ENCODE measurements at places on chromosomes 7 and 10. TPM values are rescaled to one million over a fixed set of nuclear protein-coding genes. Genes with fewer than 3 reads are reported as not detected.

Gene RELN
- 0.01 TPM for polyA plus RNA-seq

Gene CCDC201
- not detected for polyA plus RNA-seq

Gene SUN3
- polyA plus RNA-seq, result not detected

Gene TFR2
- 0.07 TPM for polyA plus RNA-seq

Gene PPP1R17
- polyA plus RNA-seq, result not detected

Gene TUBB8
- 0.10 TPM for polyA plus RNA-seq

Gene VWC2
- not detected for polyA plus RNA-seq

Gene MOGAT3
- not detected for polyA plus RNA-seq

Gene CFAP46
- polyA plus RNA-seq, result 0.55 TPM

Gene KLF14
- polyA plus RNA-seq, result 0.01 TPM

Gene ASIC3
- polyA plus RNA-seq, result 0.24 TPM

DNA sequence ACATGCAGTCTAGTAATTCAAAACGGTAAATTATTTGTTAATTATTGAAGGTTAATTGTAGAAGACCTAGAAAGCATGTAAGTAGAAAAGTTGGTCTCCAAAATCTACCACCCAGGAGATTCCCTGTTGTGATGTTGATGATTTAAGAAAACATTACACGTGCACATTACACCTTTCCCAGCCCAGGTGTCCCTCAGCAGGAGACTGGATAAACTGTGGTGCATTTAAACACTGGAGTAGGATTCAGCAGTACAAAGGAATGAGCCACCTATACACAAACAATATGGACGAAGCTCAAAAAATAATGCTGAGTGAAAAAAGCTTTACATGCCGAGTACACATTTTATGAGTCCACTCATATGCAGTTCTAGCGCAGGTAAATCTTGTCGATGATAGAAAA lies 109.0 kb upstream of the STARD3NL start:
- H3K36me3 ChIP-seq, result no peaks in the 10 kb centered on the region
- no peaks in the 10 kb centered on the region for H3K27me3 ChIP-seq
- no peak overlapping the region for H3K27ac ChIP-seq
- H3K4me3 ChIP-seq, result no peak overlapping the region

GRCh38 chr10:79393221-79393923 lies 46.1 kb downstream of the PPIF start:
- no peak overlapping the region for H3K4me3 ChIP-seq
- no peaks in the 10 kb centered on the region for H3K4me1 ChIP-seq
- DNase-seq, result no peak

DNA sequence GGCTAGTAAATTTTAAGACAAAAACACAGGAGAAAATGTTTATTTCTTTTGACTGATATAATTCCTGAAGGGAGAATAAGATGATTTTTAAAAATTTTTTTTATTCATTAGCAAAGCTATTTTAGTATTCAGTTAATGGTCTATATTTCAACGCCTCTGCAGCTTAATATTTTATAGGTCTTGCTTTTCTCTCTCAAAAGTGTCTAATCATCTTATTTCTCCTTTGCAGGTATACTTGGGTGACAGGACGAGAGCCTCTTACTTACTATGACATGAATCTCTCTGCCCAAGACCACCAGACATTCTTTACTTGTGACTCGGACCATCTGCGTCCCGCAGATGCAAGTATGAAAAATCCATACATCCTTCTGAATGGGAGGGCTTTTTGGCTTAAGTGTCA lies 177.0 kb downstream of the ST7 start:
- H3K4me3 ChIP-seq, result no peak overlapping the region
- H3K27me3 ChIP-seq, result no peaks in the 10 kb centered on the region
- H3K4me1 ChIP-seq, result peaks cover 15% of the 10 kb centered on the region
- no peaks in the 10 kb centered on the region for H3K36me3 ChIP-seq
- DNase-seq, result no peak

- no peaks in the 10 kb centered on the region for H3K36me3 ChIP-seq
- no peaks in the 10 kb centered on the region for H3K27me3 ChIP-seq
- H3K27ac ChIP-seq, result no peak overlapping the region
- H3K4me1 ChIP-seq, result peaks cover 17% of the 10 kb centered on the region
- H3K4me3 ChIP-seq, result no peak overlapping the region
These were observed 15.7 kb downstream of the SEPTIN7 start for GRCh38 chr7:35816514-35816913.

DNA sequence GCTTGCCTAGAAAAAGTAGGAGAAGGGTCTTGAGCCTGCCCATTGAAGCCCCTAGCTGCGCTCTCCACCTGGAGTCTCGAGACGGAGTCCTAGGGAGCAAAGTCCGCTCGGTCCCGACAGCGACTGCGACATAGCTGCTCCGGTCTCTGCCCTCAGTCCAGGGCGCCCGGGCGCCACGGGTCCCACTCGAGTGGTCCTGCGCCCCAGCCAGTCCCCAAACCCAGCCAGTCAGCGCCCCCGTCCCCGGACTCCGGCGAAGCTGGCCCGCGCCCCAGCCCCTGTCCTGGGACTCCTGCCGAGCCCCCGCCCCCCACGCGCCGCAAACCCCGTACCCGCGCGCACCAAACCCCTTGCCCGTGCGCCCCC lies 490 bp downstream of the TNS3 start:
- H3K27me3 ChIP-seq, result peaks cover 13% of the 10 kb centered on the region
- H3K4me1 ChIP-seq, result peaks cover 33% of the 10 kb centered on the region
- H3K36me3 ChIP-seq, result no peaks in the 10 kb centered on the region
- no peak for DNase-seq
- no peak overlapping the region for H3K27ac ChIP-seq

DNA sequence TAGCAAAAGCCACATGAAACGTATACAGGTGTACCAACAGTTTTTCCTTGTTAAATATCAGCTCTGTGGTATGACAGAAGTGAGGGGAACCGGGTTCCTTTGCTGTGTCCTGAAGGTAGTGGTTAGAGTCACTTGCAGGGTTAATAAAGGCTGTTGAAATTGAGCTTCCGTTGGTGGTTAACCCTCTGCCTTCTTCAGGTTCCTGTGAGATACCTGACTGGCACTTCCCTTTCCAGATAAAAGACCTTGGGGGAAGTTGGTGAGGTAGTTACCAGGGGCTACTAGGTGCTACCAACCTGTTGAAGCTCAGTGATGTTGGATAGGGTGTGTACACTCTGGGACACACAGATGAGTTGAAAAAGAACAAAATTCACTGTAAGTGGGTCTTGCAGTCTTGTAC lies 384.1 kb downstream of the GATA3 start:
- no peaks in the 10 kb centered on the region for H3K27me3 ChIP-seq
- H3K36me3 ChIP-seq, result no peaks in the 10 kb centered on the region
- no peak for DNase-seq
- no peak overlapping the region for H3K27ac ChIP-seq
- peaks cover 25% of the 10 kb centered on the region for H3K4me1 ChIP-seq
- no peak overlapping the region for H3K4me3 ChIP-seq

GRCh38 chr7:54781134-54781920 lies 22.3 kb upstream of the SEC61G start:
- DNase-seq, result no peak
- H3K4me3 ChIP-seq, result no peak overlapping the region
- H3K4me1 ChIP-seq, result peaks cover 9% of the 10 kb centered on the region
- no peaks in the 10 kb centered on the region for H3K36me3 ChIP-seq

DNA sequence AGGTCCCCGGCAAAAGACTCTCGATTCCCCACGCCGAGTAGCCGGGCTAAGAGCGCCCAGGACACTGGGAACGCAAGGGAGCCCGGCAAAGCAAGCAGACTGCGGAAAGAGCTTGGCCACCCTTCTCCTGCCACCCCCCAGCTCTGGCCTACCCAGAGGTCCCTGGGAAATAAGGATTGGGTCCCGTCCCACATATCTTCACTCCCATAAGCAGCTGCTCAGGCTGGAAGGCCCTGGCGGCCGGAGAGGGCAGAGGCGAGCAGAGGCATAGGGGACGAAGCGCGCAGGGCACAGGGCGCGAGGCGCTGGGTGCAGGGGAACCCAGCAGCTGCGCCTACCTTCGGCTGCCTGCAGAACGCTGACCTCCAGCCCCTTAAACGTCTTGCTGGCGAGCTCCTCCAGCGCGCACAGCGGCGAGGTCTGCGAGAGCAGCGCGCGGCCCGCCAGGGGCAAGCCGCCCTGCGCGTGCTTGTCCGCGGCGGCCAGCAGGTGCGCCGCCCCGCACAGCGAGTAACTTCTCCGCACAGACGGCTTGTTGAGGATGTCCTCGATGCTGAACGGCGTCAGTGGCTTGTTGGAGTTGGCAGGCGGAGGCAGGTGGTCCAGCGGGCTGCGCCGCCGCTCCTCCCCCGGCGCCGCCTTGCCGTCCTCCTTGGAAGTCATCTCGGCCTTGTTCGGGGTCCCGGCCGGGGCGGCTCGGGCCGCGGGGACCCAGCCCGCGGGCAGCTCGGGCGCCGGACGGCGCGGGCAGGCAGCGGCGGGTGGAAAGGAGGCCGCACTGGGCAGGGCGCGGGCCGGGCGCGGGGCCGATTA lies 904 bp downstream of the LBX1 start:
- no peak for DNase-seq
- H3K4me1 ChIP-seq, result peaks cover 18% of the 10 kb centered on the region
- H3K36me3 ChIP-seq, result no peaks in the 10 kb centered on the region
- H3K27ac ChIP-seq, result no peak overlapping the region

GRCh38 chr10:126917975-126918908 lies 13.0 kb downstream of the DOCK1 start:
- H3K4me3 ChIP-seq, result no peak overlapping the region
- no peak overlapping the region for H3K27ac ChIP-seq
- peaks cover 4% of the 10 kb centered on the region for H3K4me1 ChIP-seq
- peaks cover 13% of the 10 kb centered on the region for H3K36me3 ChIP-seq
- H3K27me3 ChIP-seq, result no peaks in the 10 kb centered on the region

DNA sequence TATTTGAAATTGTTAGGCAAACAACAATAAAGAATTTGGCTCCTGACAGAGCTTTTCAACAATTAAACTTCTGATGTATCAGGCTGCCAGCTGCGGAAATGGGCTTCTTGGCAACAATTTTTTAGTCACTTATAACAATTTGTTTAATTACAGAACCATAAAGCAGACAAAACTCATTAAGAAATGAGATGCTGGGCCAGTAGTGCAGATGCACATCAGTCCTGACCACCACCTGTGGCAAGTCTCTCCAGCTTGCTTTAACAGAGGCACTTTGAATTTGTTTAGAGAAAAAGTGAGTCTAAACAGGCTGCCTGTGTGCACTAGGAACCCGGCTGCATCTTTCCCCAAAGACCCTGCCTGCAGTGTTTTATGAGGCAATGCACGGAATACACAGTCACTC lies 1124.4 kb downstream of the NXPH1 start:
- no peak overlapping the region for H3K27ac ChIP-seq
- no peaks in the 10 kb centered on the region for H3K27me3 ChIP-seq
- no peak for DNase-seq
- H3K36me3 ChIP-seq, result no peaks in the 10 kb centered on the region

DNA sequence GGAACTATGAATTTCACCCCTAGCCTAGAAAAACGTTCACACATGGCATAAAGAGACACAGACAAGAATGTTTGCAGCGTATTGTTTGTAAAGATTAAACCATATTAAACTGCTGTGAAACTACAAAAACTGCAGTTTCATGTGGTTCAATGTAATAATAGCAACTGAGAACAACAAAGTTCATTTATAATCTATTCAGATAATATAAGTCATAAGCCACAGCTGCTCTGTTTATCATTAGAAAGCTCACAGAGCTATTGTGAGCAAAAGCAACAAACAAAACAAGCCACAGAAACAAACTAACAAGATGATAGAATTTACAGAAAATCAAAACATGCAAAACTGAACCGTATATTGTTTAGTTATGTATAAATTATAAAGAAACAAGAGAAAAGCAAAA lies 113.5 kb downstream of the AHR start:
- H3K36me3 ChIP-seq, result no peaks in the 10 kb centered on the region
- no peaks in the 10 kb centered on the region for H3K4me1 ChIP-seq
- no peak for DNase-seq

DNA sequence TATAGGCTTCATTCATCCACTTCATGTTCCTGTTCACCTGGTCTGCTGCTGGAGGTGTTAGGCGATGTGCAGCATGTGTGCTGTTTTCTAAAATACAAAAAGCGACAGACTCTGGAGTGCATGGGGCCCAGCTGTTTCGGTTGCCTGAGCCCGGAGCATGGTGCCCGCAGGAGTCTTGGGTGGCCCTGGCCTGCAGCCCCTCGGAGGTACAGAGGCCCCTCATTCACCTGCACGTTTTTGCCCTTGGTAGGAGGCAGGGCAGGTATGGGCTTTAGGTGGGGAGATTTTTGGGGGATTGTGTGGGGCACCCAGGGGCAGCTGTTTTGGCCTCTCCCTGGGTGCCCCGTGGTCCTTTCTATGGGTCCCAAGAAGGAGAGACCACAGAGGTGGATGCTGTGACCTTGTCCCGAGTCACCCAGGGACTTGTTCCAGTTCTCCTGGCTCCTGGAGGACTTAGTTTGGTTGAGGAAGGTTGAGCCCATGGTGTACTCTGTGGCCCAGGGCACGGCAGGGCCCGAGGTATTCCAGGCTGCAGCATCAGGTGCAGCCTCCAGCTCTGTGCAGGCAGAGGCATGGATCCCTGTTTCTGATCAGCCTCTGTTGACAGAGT lies 130.7 kb downstream of the TRRAP start:
- H3K4me1 ChIP-seq, result no peaks in the 10 kb centered on the region
- peaks cover 35% of the 10 kb centered on the region for H3K36me3 ChIP-seq
- no peak overlapping the region for H3K27ac ChIP-seq
- no peak for DNase-seq
- H3K27me3 ChIP-seq, result no peaks in the 10 kb centered on the region
- no peak overlapping the region for H3K4me3 ChIP-seq

GRCh38 chr10:100163704-100164621 lies 21.9 kb downstream of the ERLIN1 start:
- H3K27me3 ChIP-seq, result no peaks in the 10 kb centered on the region
- no peak for DNase-seq
- H3K27ac ChIP-seq, result no peak overlapping the region
- no peaks in the 10 kb centered on the region for H3K4me1 ChIP-seq
- peaks cover 13% of the 10 kb centered on the region for H3K36me3 ChIP-seq

DNA sequence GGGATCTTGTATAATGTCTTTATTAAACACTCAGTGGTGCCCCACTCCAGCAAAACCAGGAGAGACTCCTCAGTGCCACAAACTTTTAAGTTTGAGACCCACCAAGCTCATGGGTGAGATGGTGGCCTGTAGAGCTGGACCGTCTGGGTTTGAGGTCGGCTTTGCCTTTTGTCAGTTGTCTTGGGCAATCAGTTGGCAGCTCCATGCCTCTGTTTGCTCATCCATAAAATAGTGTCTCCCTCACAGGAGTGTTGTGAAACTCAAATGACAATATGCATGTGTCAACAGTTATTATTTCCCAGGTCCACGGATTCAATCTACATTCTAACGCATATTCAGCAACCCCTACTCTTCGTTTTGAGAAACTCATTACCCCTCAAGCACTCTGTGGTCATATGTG lies 367.8 kb upstream of the C7orf33 start:
- no peak overlapping the region for H3K4me3 ChIP-seq
- no peaks in the 10 kb centered on the region for H3K27me3 ChIP-seq
- H3K4me1 ChIP-seq, result no peaks in the 10 kb centered on the region
- DNase-seq, result no peak
- H3K36me3 ChIP-seq, result no peaks in the 10 kb centered on the region

- H3K36me3 ChIP-seq, result no peaks in the 10 kb centered on the region
- DNase-seq, result no peak
These were observed 471.6 kb downstream of the ARL4A start for GRCh38 chr7:13159003-13159402.

Data from keratinocyte (primary cell).